ENCODE measurements at places on chromosomes 7 and 10.
A peak's percentile ranks its signal among the peaks of the same experiment; 100 is the strongest.

GRCh38 chr10:93726024-93726423 is 23.6 kb upstream of the FRA10AC1 start:
- no peak for DNase-seq

- no peak for DNase-seq
Measured at GRCh38 chr10:113427236-113427735, 125.6 kb upstream of the HABP2 start.

DNA sequence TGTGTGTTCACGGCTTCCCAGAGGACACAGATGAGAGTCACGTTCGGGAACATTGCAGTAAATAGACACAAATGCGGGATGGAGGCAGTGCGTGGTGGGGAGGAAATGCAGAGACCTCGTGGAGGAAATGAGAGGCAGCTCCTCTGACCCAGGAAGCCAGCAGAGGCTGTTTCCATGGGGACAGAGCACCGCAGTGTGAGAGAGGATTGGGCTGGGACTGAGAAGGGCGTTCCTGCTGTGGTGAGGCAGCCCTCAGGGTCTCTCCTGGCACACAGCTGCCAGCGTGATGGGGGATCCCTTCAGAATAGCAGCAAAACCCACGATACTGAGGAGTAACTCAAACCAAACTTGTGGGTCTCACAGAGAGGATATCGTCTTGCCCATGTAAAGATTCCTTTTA is 21.7 kb upstream of the BHLHA15 start:
- no peak for DNase-seq

GRCh38 chr10:61975391-61975932 is 74.0 kb downstream of the ARID5B start:
- no peak for DNase-seq

- DNase-seq = no peak
Measured at GRCh38 chr10:78752708-78753107, 316.1 kb upstream of the ZMIZ1 start.

GRCh38 chr7:139087212-139087611 is 22.3 kb downstream of the ZC3HAV1 start:
- DNase-seq = no peak

- no peak for DNase-seq
Measured at GRCh38 chr7:88432301-88432700, 125.6 kb upstream of the STEAP4 start.

- no peak for DNase-seq
Measured at GRCh38 chr10:122350893-122351292, 23.6 kb upstream of the PLEKHA1 start.

DNA sequence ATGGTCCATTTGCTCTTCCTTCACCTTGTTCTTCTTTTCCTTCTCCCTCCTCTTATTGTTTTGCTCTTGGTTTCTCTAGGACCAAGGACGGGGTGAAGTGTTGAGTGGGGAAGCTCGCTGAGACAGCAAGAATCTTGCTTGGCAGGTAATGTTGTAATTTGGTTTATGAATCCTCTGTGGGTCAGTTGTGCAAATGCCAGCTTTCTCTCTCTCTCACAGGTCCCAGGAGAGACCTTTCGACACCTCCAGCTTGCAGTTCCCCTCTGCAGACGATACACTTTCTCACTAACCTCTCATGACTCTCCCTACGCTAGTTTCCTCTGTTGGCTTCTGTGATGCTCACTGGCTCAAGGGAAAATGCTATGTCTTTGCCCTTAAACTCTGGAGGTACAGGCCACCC is 77.0 kb downstream of the FRMD4A start:
- DNase-seq = no peak

- DNase-seq = no peak
Measured at GRCh38 chr7:102872460-102872859, 40.3 kb upstream of the LRRC17 start.

- DNase-seq = no peak
Measured at GRCh38 chr7:911791-912480, 35.6 kb downstream of the GET4 start.

GRCh38 chr10:51789903-51790302 is 90.5 kb upstream of the CSTF2T start:
- DNase-seq = no peak

GRCh38 chr7:108079276-108079647 is 50.9 kb downstream of the LAMB4 start:
- DNase-seq = no peak

GRCh38 chr10:78348411-78349164 is 314.9 kb downstream of the RPS24 start:
- no peak for DNase-seq

- DNase-seq = no peak
Measured at GRCh38 chr7:55526770-55527169, 45.5 kb downstream of the VOPP1 start.

GRCh38 chr7:126569402-126569801 is 683.3 kb downstream of the GRM8 start:
- DNase-seq = no peak

GRCh38 chr7:132377015-132377414 is 199.3 kb downstream of the PLXNA4 start:
- no peak for DNase-seq

DNA sequence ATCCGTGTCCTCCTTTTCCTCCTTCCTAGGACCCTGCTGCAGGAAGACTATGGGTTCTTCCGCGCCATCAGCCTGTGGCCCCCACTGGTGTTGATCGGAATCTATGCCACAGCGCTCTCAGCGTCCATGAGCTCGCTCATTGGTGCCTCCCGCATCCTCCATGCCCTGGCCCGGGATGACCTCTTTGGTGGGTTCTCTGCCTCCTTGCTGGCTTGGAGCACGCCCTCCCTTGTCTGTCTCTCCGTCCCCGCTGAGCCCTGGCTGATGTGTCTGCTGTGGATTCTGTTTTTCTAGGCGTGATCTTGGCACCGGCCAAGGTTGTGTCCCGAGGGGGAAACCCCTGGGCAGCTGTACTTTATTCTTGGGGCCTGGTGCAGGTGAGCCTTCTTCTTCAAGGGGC is 7.3 kb upstream of the TRIP6 start:
- no peak for DNase-seq

GRCh38 chr7:8295638-8296361 is 33.8 kb upstream of the ICA1 start:
- DNase-seq = peak; percentile 13

GRCh38 chr7:12738665-12739064 is 51.2 kb downstream of the ARL4A start:
- no peak for DNase-seq

DNA sequence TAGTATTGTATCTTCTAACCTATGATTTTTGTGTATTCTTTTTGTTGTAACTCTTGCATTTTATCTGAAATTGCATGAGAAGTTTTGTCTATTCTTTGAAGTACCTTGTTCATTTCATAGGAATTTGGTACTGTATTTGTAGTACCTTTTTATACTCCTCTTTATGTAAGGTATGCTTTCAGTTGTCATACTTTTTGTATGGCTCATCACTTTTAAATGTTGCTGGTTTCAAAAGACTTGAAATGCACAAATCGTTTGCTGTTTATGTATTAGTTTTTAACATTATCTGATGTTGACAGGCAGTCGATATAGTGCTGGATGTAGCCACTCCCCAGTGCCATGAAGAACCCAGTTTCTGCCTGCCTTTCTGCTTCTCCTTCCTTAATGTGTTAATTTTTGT is 158.1 kb downstream of the SDK1 start:
- no peak for DNase-seq

GRCh38 chr7:9671979-9672917 is 1238.8 kb downstream of the NXPH1 start:
- no peak for DNase-seq

GRCh38 chr10:78366663-78367411 is 333.2 kb downstream of the RPS24 start:
- DNase-seq = no peak

Data from stimulated activated CD8-positive, alpha-beta memory T cell treated with anti-CD3 and anti-CD28 coated beads, Interleukin-15, amount 100 ng/mL, for 48 hours (primary cell).